ENCODE measurements at places on chromosomes 2 and 18.

DNA sequence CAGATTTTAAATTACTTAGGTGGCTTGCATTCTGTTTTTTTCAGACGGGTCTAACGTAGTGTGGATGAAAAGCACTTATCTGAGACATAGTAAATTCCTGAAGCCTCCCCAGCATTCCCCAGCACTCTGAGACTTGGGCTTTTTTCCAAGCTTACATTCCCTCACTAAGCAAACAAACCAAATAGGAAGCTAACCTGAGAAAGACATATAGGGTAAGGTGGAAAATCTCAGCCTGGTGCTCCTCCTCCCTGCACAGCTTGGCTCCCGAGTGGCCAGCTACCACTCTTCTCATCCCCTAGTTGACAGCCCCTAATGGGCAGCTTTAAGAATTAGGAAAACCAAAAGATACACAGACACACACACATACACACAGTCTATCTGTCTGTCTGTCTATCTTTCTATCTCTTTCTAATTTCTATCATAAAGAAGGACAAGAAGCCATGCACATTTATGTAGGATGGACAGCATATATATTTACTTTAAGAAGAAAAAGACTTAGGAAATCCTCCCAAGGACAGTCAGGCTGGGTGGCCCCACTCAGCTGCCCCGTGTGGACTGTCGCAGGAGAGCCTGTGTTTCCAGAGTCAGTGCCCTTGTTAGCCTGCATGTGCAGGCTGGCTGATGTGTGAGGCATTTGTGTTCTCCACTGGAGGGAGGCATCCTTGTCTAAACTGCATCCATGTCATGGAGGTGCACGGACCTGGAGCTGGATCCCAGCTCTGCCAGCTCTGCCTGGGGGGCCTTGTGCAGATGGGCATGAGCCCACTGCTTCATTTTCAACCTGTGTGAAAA is 8.2 kb downstream of the CNNM3 start:
- no peak for DNase-seq

GRCh38 chr2:216315802-216316603 is 56.3 kb downstream of the MARCHF4 start:
- no peak for DNase-seq

DNA sequence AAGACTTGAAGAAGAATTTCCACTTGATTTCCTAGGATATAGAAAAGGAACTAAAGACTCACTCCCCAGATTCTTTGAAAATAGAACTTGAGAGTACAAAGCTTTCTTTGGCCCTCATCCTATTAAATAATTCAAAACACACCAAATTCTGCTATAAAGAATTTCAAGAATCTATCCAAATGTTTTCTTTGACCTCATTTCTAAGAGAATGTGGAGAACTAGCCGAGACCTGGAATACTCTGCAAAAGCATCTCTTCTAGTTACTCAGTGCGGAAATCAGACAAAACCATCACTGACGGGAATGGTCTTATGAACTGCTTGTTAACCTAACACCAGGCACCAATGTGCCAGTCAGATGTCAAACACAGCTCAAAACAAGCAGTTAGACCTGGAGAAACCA is 44.2 kb upstream of the ARL5A start:
- DNase-seq: no peak

- DNase-seq: no peak
These were observed 52.1 kb downstream of the SLC4A3 start for GRCh38 chr2:219679571-219679970.

DNA sequence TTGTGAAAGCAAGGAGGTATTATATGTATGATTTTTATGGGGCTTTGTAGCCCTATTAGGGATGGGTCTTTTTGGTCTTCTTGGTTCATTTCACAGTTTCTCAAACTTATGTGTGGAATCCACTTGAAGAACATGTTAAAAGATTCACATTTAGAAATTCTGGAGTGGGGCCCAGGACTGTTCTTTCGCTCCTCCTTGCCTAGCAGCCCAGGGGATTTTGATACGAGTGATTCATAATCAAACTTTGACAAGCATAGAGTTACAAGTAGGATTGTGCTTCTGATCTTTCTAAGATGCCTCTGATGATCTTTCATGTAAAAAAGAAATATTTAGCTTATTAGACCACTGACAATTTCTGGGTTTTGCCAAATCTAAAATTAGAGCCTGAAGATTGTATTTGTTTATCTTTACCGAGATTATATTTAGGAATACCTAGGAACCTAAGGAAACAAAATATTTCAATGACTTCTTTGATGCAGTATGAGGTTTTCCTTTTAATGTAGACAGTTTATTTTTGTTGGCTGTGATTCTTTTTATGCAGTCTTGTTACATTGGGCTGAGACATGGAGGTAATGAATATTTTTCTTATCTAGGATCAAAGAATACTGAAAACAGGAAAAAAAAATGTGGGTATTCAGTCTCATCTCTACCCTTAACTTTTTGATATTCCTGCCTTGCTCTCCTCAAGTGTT is 324.0 kb downstream of the PARD3B start:
- DNase-seq: no peak

DNA sequence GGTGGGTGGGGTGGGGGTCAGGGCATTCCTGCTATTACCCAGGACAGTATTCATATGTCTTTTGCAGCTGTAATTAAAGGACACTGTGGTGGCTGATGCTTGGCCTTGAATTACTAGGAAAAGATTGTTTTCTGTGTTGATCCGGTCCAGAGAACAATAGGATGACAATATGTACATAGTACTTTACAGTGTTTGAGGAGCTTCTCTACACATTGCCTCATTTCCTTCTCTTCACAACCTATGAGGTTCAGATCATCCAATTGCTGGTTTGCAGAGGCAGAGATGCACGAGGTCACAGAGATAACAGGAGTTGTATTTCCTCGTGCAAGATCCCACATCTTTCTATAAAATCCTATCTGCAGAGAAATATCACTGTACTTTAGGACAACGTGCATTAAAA is 119.5 kb downstream of the LIPG start:
- DNase-seq: no peak

- no peak for DNase-seq
These were observed 281.9 kb downstream of the TRIB2 start for GRCh38 chr2:12998685-12999084.

DNA sequence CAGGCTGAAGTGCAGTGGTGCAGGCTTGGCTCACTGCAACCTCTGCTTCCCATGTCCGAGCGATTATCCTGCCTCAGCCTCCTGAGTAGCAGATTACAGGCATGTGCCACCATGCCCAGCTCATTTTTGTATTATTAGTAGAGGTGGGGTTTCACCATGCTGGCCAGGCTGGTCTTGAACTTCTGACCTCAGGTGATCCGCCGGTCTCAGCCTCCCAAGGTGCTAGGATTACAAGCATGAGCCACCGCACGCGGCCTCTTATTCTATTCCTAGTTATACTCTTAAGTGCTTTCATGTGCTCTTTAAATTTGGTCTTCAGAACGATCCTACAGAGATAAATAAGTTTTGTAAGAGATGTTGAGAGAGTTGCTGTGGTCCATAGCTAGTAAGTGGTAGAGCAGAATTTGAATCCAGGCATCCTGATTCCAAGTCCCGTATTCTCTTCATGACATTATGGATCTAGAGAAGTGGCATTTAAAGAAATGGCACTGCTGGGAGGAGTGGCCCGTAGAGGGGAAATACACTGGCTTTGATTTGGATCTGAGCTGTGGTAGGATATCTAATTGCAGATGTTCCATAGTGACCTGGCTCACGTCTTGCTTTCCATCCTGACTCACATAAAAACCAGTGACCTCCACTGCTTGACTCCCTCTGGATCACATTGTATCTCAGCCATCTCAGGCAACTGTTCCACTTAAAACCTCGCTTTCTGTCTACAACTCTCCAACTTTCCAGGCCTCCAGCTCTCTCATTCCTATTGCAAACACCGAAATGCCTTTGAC is 22.8 kb upstream of the ME2 start:
- DNase-seq: no peak

DNA sequence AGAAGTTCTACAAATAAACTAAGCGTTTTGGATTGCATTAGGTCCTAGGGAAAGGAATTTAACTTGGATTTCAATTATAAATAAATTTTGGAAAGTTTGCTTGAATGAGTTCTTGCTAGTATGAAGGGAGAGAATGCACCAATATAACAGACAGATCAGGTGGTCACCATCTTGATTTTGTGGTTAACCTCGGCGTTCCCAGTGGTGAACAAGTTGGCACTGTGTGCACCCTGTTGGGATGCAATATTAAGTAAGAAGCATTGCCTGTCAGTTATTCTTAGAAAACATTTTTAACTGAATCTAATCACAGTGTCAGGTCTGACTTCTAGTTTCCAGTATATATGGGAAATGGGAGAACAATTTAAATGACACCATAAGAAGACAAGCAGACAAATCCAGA is 673.4 kb downstream of the SLC4A3 start:
- DNase-seq: no peak

- DNase-seq: peak; percentile 27
These were observed 257.3 kb downstream of the BCL2 start for GRCh38 chr18:63062246-63062645.

- no peak for DNase-seq
These were observed 178.5 kb downstream of the PDE1A start for GRCh38 chr2:182248362-182248761.

DNA sequence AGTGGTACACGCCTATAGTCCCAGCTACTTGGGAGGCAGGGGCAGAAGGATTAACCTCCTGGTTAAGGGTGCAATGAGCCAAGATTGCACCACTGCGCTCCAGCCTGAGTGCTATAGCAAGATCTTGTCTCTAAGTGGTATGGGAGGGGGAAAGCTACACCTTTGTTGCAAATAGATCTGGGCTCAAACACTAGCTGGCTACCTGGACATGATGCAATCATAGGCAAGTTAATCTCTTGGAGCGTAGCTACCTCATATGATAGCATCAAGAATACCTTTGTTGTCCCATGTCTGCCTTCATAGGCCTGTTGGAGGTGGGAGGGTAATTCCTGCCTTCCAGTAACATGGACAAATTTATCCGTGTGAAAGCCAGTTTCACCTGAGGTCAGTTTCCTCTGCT is 15.7 kb downstream of the KLHL29 start:
- DNase-seq: no peak

GRCh38 chr2:201208563-201209252 is 25.8 kb downstream of the CASP10 start:
- peak; percentile 71 for DNase-seq

DNA sequence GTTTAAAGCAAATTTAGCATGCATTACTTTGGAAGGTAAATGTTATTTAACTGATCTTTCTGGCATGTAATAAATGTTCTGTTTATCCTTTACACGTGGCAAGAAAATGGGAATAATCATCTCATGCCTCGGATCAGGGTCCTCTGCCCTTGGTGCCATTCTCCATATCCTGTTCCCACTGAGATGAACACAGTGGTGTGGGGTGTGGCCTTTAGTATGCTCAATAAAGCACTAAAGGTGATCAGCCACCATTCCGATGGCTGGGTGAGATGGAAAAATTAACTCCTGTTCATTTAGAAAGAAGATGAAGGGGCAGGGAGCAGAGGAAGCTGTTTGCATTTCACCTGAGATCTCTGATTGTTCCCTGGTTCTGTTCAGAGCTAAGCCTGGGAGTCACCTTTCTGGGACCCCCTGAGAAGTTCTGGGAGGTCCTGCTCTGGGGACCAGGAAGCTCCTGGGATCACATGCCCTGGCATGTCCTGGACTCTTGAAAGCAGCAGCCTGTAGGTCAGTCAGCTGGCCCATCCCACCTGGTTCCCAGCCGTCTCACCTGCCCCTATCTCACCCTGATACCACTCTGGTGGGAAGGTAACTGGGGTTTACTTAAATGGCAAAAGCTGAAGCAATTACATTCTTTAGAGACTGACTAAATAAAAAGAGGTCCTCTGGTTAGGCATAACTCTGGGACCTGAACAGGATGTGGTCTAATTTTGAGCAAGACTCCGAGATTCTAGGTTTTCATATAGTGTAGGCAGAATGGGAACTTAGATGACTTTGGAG is 288.9 kb upstream of the EPAS1 start:
- DNase-seq: no peak

DNA sequence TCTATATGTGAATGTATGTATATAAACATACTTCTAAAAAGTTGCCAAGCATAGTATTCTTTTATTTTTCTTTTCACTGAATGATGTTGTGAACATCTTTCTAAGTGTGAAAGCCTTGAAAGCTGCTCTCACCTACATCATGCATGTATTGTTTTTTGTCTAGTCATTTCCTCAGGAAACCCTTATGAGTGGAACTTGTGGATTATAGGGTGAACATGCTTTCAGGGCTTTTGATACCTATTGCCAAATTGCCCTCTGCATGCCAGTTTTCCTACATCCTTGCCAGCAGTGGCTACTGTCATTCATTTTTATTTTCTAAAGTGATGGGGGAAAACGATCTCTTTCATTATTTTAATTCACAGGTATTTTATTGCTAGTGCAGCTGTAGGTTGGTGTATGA is 78.3 kb downstream of the ADAM23 start:
- DNase-seq: peak; percentile 7

Measured in NB4 (cell line).